ENCODE measurements at places on chromosomes 2 and 18.

- no peaks in the 10 kb centered on the region for H3K36me3 ChIP-seq
- H3K27me3 ChIP-seq: no peaks in the 10 kb centered on the region
- H3K4me1 ChIP-seq: no peaks in the 10 kb centered on the region
- H3K4me3 ChIP-seq: no peak overlapping the region
- H3K27ac ChIP-seq: no peak overlapping the region
Measured at GRCh38 chr2:239870863-239871262, 154.3 kb downstream of the NDUFA10 start.

DNA sequence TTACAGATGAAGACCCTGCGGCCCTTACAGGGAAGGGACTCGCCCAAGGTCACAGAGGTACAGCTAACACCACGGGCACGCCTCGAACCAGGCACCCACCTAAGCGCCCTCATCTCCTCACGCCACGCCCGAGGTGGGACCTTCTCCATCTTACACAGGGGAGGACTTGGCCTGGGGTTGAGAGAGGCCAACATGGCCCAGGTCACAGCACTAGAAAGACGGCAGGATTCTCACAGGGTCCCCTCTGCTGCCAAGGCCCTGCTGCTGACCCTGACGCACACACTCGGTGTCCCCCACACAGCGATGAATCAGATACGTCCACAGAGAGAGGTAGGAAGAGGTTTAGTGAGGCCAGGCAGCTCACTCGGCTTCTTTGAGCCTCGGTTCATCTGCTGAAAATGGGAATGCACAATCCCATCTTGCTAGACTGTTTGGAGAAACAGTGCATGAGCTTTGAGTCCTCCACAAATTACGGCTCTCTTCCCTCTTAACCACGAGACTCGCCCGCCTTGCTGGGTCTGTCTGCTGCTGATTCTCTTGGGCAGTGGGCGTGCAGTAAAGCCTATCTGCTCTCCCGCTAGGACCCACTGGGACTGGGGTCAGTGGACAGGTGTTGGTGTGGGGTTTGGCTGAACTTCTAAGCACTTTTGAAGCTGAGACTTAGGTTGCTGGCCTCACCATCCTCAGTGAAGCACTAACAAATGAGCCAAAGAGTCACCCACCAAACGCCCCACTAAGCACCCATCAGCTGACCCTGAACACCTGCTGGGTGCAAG lies 79.2 kb downstream of the SMAD7 start:
- H3K4me3 ChIP-seq: no peak overlapping the region
- H3K36me3 ChIP-seq: no peaks in the 10 kb centered on the region
- no peak overlapping the region for H3K27ac ChIP-seq

DNA sequence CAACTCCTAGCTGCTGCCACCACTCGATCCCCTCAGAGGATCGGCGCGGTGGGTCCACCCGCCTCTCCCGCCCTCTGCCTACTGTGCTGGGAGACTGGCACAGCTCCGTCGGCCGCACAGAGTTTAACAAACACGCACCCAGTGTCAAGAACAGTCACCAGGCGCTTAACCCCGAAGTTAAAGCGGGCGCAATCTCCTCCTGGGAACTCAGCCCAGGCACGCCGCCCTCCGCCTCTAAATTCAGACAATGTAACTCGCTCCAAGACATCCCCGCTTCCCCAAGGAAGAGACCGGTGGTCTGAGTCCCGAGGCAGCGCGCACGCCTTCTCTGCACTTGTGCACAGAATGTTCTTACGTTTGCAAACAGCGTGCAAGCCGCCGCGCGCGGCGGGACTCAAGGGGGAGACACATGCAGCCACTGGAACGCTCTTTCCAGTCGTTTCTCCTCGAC lies 533 bp downstream of the CXCR4 start:
- H3K36me3 ChIP-seq: peaks cover 6% of the 10 kb centered on the region
- peak overlapping the region; percentile 49 for H3K4me3 ChIP-seq
- no peaks in the 10 kb centered on the region for H3K4me1 ChIP-seq
- no peak overlapping the region for H3K27ac ChIP-seq
- peaks cover 8% of the 10 kb centered on the region for H3K27me3 ChIP-seq
- DNase-seq: peak; percentile 36

GRCh38 chr2:201073071-201073470 lies 1.3 kb downstream of the NDUFB3 start:
- H3K4me1 ChIP-seq: no peaks in the 10 kb centered on the region
- no peak for DNase-seq
- no peaks in the 10 kb centered on the region for H3K27me3 ChIP-seq
- H3K4me3 ChIP-seq: no peak overlapping the region
- H3K36me3 ChIP-seq: no peaks in the 10 kb centered on the region

GRCh38 chr18:66252703-66253102 lies 351.2 kb downstream of the CDH19 start:
- H3K4me1 ChIP-seq: no peaks in the 10 kb centered on the region
- H3K36me3 ChIP-seq: no peaks in the 10 kb centered on the region
- H3K27me3 ChIP-seq: no peaks in the 10 kb centered on the region
- no peak overlapping the region for H3K27ac ChIP-seq
- no peak overlapping the region for H3K4me3 ChIP-seq

DNA sequence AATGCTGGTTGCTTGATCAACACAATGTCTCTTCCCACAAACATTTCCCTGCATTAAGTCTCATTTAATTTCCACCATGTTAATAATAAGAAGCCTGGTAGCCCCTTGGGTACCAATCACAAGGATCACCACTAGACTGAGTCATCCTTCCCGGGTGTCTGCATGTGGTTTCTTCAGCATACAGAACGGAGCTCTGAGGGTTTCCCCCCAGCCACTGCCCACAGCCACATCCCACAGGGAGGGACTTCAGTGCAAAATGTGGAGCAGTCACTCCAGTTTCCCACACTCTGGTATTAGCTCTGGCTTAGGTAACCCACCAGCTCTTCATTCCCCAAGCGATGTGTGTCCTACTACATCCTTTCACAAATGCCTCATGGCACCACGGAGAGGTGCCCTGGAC lies 42.7 kb upstream of the POLE4 start:
- no peak for DNase-seq
- H3K36me3 ChIP-seq: no peaks in the 10 kb centered on the region
- H3K4me3 ChIP-seq: no peak overlapping the region
- H3K4me1 ChIP-seq: no peaks in the 10 kb centered on the region
- H3K27ac ChIP-seq: no peak overlapping the region

GRCh38 chr18:35905436-35905835 lies 67.0 kb upstream of the RMP24 start:
- no peak overlapping the region for H3K4me3 ChIP-seq

DNA sequence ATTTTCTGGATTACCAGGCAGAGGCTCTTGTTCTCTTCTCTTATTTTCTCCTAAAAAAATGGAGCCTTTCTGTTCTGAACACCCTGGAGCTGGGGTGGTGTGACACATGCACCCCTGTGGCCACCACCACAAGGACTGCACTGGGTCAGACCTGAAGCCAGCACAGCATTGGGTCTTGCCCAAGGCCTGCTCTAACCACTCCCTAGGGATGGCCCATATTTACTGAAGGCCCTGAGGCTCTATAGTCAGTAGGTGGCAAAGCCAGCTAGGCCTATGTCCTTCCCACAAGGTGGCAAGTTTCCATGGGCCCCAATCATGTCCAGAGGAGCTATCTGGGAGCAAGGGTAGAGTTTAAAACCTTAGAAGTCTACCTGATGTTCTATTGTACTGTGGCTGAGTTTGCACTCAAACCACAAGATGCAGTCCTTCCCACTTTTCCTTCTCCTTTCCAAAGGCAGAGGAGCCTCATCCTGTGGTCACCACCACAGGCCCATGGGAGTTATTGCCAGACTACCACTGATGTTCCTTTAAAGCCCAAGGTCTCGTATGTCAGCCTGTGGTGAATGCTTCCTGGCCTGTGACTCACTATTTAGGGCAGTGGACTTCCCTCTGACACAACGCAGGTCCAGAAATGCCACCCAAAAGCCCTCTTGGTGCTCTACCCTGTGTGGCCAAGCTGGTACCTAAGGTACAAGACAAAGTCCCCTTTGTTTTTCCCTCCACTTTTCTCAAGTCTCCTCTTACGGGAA lies 15.0 kb upstream of the FMNL2 start:
- no peaks in the 10 kb centered on the region for H3K4me1 ChIP-seq
- no peaks in the 10 kb centered on the region for H3K36me3 ChIP-seq
- H3K4me3 ChIP-seq: no peak overlapping the region

GRCh38 chr18:32771169-32771751 lies 1.6 kb downstream of the KLHL14 start:
- H3K36me3 ChIP-seq: no peaks in the 10 kb centered on the region
- H3K4me3 ChIP-seq: peak overlapping the region; percentile 33
- peaks cover 3% of the 10 kb centered on the region for H3K4me1 ChIP-seq
- H3K27me3 ChIP-seq: peaks cover 8% of the 10 kb centered on the region
- H3K27ac ChIP-seq: no peak overlapping the region

- H3K4me3 ChIP-seq: no peak overlapping the region
- H3K27ac ChIP-seq: no peak overlapping the region
- H3K4me1 ChIP-seq: no peaks in the 10 kb centered on the region
- H3K27me3 ChIP-seq: no peaks in the 10 kb centered on the region
- H3K36me3 ChIP-seq: no peaks in the 10 kb centered on the region
Measured at GRCh38 chr2:10366601-10367270, 64.0 kb downstream of the HPCAL1 start.

DNA sequence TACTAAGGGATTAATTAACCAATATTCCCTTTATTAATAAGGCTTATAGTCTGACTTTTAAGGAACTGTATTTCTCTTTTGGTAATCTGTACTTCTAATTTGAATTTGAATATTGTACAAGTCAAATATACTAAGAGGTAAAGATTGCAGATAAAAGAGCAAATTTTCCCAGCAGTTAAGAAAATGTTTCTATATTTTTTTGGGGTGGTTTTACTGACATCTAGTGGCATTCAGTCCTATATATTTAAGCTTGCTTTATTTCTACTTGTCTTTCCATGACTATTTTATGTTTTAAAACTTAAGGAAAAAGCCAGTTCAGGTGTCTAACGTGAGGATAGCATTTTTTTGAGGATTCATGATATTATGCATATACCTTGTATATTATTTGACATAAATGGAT lies 41.6 kb downstream of the TDRD15 start:
- H3K27ac ChIP-seq: no peak overlapping the region
- H3K27me3 ChIP-seq: no peaks in the 10 kb centered on the region
- H3K4me3 ChIP-seq: no peak overlapping the region

GRCh38 chr2:20755132-20755800 lies 67.6 kb downstream of the LDAH start:
- no peak for DNase-seq
- H3K36me3 ChIP-seq: no peaks in the 10 kb centered on the region
- H3K4me1 ChIP-seq: no peaks in the 10 kb centered on the region

DNA sequence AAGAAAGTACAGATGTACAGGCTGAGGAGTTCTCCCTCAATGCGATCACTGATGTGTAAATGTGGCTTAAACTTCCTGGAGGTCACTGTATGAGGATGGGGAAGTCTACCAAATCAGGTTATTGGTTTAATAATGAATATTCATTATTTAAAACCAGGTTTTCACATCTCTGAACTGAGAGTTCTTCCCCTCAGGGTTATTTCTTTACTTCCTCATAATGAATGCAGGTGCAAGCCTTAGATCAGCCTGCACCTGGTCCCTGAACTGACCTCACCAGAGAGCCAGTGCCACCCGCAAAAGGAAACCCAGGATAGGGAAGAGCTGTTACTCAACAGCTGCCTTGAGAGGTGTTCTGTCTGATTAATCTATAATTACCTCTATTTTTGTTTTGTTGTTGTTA lies 369.0 kb downstream of the EPHA4 start:
- H3K4me3 ChIP-seq: no peak overlapping the region
- no peak overlapping the region for H3K27ac ChIP-seq
- no peak for DNase-seq
- no peaks in the 10 kb centered on the region for H3K36me3 ChIP-seq

DNA sequence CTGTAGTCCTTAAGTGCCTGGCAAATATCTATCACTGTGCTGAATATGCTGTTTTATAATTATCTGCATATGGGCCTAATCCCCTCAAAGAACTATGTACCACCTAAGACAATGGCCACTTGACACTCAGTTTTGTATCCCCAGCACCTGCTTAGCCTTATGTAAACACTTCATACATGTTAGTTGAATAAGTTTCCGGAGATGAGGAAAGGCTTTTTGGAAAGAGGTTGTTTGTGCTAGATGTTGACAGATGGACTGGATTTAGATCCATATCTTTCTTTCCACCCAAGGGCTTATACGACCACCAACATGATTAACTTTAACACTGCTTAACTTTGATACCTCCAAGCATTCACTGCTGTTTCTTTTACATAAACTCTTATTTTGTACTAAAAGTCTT lies 63.3 kb downstream of the FAM228A start:
- H3K4me3 ChIP-seq: no peak overlapping the region
- H3K27me3 ChIP-seq: no peaks in the 10 kb centered on the region
- no peaks in the 10 kb centered on the region for H3K36me3 ChIP-seq
- DNase-seq: peak; percentile 6

- no peaks in the 10 kb centered on the region for H3K4me1 ChIP-seq
- no peaks in the 10 kb centered on the region for H3K27me3 ChIP-seq
- DNase-seq: no peak
- no peaks in the 10 kb centered on the region for H3K36me3 ChIP-seq
- no peak overlapping the region for H3K4me3 ChIP-seq
Measured at GRCh38 chr2:101521487-101521886, 46.6 kb upstream of the RFX8 start.

GRCh38 chr18:76432970-76433767 lies 61.9 kb downstream of the ZNF516 start:
- no peaks in the 10 kb centered on the region for H3K27me3 ChIP-seq
- no peak for DNase-seq
- H3K4me1 ChIP-seq: no peaks in the 10 kb centered on the region
- H3K36me3 ChIP-seq: no peaks in the 10 kb centered on the region
- H3K27ac ChIP-seq: no peak overlapping the region
- H3K4me3 ChIP-seq: no peak overlapping the region

- H3K36me3 ChIP-seq: no peaks in the 10 kb centered on the region
- H3K4me1 ChIP-seq: no peaks in the 10 kb centered on the region
- no peak for DNase-seq
- no peak overlapping the region for H3K4me3 ChIP-seq
- no peaks in the 10 kb centered on the region for H3K27me3 ChIP-seq
- no peak overlapping the region for H3K27ac ChIP-seq
Measured at GRCh38 chr2:149394864-149395263, 64.5 kb downstream of the LYPD6 start.

DNA sequence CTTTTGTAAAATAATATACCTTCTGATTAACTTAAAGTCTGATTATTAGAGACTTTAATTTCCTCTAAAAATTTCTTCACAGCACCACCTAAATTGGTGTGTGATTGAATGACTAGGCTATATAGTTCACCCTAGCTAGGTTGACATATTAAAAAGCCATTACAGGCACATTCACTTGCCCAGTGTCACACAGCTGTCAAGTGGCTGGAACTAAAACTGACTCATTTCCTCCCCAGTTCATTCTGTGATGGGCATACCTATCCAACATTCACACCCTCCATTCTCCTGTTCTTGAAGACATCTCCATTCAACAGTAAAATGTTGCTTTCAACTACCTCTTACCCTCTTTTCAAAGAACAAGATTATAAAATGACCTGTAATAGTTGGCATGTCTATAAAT lies 334.5 kb downstream of the ARHGAP15 start:
- H3K27ac ChIP-seq: no peak overlapping the region
- H3K4me1 ChIP-seq: no peaks in the 10 kb centered on the region
- H3K4me3 ChIP-seq: no peak overlapping the region
- H3K27me3 ChIP-seq: no peaks in the 10 kb centered on the region
- H3K36me3 ChIP-seq: no peaks in the 10 kb centered on the region
- no peak for DNase-seq

DNA sequence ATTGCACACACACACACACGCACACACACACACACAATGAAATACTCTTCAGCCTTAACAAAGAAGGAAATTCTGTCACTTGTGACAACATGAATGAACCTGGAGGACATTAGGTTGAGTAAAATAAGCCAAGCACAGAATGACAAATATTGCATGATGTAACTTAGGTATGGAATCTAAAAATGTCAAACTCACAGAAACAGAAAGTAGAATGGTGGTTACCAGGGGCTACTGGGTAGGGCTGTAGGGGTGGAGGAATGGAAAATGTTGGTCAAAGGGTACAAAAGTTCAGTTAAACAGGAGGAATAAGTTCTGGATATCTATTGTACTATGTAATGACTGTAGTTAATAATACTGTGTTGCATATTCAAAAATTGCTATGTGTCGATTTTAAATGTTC lies 29.5 kb downstream of the SCN2A start:
- H3K27me3 ChIP-seq: no peaks in the 10 kb centered on the region
- H3K36me3 ChIP-seq: no peaks in the 10 kb centered on the region
- H3K27ac ChIP-seq: no peak overlapping the region

Data from mesendoderm (in vitro differentiated cells).